Stimulated activated CD4-positive, alpha-beta T cell treated with anti-CD3 and anti-CD28 coated beads, Interleukin-1b, Interleukin-23, amount 100 ng/mL, for 1 hour (primary cell): ENCODE measurements at places on chromosomes 16 and 17.

DNA sequence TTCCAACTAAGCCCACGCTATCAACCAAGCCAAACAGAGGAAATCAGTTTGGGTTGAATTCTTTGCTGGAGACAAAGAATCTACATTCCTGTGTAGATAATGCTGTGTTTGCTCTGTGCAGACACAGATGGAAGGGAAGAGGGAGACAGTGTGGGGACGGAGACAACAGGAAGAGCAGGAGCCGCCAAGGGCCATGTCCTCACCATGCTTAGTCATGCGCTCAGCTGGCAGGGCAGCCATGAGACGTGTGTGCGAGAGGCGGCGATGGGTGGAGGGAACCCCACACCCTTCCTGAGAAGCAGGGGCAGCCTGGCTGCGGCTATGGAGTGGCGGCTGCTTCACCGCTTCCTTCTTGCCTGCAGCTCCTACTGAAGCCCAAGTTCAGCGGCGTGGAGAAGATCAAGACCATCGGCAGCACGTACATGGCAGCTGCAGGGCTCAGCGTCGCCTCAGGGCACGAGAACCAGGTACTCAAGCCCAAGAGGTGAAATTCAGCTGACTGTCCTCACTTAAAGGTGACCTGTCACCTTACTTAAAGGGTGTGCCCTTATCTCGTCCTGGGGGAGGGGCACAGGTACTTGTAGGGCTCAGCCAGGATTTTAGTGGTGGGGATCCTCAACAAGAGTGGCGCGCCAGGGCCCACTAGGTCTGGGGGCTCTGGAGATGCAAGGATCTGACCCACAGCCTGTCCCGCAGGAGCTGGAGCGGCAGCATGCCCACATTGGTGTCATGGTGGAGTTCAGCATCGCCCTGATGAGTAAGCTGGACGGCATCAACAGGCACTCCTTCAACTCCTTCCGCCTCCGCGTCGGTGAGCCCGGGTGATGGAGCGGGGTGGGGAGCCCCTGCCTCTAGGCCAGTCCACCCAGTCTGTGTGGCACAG is 47.5 kb downstream of the ADCY7 start:
- peak; percentile 15 for DNase-seq

DNA sequence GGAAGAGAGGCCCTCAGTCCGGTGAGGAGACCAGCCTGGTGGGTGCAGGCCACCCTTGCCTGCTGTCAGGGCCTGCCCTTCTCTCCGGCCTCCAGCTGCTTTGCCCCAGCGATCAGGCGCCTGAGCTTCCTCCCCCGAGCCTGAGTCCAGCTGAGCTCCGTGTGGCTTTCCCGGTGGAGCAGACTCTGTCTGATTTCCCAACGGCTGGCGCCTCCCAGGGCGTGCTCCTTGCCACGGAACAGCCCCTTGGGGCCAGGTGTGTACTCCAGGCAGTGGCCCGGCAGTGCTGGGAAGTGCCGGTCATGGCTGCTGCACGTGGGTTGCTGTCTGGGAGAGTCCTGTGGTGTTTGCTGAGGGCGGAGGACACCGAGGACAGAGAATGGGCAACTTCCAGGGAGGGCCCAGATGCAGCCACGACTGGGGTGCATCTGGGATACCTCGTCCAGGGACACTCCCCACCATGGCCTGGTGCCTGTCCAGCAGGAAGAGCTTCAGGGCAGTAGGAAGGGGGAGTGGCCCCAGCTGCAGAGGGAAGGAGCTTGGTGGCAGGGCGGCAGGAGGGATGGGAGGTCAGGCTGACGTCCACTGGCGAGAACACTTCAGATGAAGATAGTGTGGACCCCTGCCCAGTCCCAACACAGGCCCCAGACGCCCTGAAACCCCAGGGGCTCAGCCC is 22.5 kb downstream of the METRNL start:
- DNase-seq: no peak

GRCh38 chr17:67865438-67865837 is 40.1 kb downstream of the BPTF start:
- DNase-seq: no peak

- no peak for DNase-seq
Observed at GRCh38 chr16:87534751-87535150, 41.9 kb upstream of the ZCCHC14 start.

GRCh38 chr16:84715424-84715823 is 15.6 kb downstream of the USP10 start:
- no peak for DNase-seq
